Right atrium auricular region (tissue), 2 donors: ENCODE measurements at places on chromosomes 6 and 20. TPM values are rescaled to one million over a fixed set of nuclear protein-coding genes. Genes with fewer than 3 reads are reported as not detected.

Gene ZNF335
- 6.6 TPM for total RNA-seq

Gene OR2H1
- not detected for total RNA-seq

Gene NMBR
- not detected for total RNA-seq

Gene SYCP2
- total RNA-seq = 0.79 TPM

Gene TBX18
- total RNA-seq = 8.2 TPM

Gene SALL4
- not detected for total RNA-seq

Gene TFAP2C
- 0.37 TPM for total RNA-seq

Gene PTPRT
- total RNA-seq = 0.11 TPM
